ENCODE measurements at places on chromosomes 11 and 22.

DNA sequence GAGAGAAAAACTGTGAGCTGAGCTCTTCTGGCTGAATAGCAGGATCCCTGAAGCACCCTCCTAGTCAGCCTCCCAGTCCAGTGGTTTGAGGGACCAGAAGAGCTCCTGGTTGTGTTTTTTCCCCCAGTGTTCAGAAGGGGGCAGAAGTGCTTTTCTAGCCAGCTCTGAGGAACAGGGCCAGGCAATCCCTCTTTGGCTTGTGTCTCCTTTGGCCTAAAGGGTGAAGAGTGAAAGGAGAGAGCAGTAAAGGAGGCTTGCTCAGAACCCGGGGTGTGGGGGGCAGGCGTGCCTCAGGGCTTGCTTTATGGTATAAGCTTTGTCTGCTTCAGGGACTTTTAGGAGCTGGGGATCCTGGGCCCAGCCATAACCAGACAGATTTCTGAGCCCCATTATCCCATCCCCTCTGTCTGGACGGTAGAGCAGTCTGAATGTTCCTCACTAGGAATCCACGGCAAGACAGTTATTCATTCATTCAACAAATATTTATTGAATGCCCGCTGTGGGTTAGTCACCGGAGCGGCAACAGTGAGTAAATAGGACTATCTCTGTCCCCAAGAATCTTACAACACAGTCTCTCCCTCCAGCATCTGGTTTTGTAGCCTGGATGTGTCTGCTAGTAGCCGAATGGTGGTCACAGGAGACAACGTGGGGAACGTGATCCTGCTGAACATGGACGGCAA is 14.5 kb downstream of the ACP2 start:
- peak; percentile 26 for DNase-seq

DNA sequence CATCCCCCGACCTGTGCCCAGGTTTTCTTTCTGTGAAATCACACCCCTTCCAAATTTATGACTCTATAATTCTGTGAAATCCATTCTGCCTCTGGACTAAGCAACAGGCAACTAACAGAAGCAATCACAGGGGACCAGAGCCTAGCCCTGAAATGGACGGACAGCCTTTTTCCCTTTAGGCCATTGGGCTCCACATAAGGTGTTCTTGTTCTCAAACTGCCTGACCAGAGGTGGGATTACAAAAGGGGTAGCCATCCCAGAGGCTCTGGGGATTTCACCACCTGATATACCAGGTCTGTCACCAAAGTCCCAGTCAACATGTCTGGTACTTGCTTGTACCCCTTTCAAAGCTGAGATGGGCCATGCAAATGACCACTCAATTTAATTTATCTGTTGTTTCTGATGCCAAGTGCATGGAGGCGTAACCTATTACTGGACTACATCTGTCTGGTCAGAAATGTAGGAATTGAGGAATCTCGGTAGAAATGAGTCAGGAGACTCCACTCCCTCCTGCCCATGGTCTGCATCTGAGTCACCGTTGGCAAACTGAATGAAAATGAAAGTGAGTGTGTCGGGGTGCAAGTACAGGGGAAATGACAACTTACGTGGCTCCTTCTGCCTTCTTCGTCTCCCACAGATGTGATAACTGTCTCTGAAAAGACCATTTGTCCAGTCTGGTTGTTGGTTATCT is 10.2 kb downstream of the DKK3 start:
- peak; percentile 88 for DNase-seq

DNA sequence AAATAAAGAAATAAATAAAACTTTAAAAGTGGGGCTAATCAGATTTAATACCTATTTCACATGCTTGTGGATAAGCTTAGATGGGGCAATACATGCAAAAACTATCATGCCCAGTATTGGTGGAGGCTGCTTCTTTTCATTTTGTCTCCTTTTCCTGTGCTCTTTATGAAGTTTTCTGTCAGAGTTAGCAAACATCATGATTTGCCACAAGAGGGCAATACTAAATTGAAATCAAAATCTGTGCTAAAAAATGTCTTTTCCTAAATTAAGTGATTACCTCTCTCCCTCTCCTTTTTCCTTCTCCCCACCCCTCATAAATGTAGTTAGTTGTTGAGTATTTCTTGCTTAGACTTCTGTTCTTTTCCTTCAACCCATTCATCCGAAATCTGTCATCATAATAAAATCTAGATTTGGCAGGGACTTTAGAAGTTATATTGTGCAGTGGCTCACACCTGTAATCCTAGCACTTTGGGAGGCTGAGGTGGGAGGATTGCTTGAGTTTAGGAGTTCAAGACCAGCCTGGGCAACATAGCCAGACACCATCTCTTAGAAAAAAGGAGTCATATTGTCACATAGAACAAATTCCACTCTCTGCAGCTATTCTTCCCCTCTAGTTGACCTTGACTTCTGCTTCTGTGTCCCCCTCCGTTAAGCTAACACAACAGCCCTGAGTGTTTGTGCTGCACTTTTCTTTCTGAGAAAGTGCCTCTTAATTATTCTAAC is 4.7 kb upstream of the ARHGAP42 start:
- DNase-seq = peak; percentile 42

DNA sequence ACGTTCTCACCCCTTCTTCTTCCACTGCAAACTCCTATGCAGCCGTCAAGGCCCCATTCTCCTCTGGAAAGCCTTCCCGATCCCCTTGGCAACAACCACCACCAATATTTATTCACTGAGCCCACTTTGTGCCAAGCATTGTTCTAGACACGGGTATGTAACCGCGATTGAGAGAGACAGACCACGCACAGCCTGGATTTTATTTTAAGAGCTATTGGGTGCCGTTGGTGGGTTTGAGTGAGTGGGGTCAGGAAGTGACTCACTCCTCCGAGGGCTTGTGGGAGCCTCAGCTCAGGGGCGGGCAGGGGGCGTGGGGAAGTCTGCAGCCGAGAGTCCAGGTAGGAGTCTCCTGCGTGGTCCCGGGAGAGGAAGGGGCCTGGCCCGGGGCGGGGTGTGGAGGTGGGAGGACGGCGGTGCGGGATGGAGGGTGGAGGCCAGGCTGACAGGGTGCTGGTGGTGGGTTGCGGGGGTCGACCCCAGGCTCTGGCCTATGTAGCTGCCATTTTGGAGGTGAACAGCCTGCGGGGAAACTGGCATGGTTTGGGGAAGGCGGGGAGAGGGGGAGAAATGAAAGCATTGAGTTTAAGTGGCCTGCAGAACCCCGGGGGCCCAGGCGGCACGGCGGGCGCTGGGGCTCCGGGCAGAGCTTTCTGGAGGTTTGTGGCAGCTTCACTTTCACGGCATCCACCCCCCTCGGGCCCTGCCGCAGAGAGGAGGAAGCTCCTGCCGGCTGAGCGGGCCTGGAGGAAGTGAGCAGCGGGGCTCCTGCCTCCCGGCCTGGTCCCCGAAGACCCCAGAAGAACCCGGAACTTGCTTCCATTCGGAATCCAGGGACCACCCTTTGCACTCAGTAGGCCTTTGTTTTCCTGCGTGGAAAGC is 547 bp downstream of the PARVG start:
- no peak for DNase-seq

- DNase-seq = no peak
Observed at GRCh38 chr11:45635907-45636306, 29.5 kb downstream of the CHST1 start.

DNA sequence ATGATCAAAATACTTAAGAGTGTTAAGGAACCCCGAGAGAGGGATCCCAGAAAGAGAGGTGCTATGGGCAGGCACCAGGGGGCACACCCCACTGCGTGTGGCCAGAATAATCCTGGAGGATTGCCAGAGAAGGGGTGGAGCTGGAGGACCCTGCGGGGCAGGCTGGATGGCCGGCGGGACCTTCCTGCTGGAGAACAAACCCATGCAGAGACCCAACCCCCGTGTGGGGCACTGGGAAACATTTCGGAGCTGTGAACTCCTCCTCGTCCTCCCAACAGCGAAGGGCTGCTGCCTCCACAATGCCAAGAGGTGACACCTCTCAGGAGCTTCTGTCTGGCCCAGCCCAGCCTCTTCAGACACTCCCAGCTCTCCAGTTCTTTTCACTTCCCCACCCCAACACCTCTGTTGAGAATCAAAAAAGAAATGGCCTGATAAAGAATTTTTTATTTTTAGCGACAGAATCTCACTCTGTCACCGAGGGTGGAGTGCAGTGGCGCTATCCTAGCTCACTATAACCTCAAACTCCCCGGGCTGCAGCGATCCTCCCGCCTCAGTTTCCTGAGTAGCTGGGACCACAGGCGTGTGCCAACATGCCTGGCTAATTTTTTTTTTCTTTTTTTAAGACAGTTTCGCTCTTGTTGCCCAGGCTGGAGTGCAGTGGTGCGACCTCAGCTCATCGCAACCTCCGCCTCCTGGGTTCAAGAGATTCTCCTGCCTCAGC is 25.6 kb downstream of the RHOD start:
- no peak for DNase-seq

All from ACHN (cell line).